ENCODE measurements at places on chromosomes 13 and 19.

GRCh38 chr13:46480131-46480530, 72.8 kb upstream of the LRCH1 start:
- DNase-seq, result no peak

DNA sequence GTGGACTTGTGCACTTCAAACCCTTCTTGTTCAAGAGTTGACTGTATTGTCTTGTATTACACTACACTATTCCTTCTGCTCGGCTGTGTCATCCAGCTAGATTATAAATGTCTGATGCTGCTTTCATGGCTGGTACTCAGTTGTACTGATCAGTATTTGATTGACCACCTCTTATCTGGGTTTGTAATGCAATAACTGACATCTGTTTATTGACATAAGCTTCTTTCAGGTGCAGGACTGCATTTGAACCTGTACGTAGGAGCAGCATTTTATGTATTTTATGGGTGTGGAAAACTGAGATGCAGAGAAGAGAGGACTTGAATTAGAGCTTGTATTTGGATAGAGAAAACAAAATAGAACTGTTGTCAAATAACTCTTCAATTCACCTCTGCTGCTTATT, 309.2 kb downstream of the FGF9 start:
- DNase-seq, result no peak

GRCh38 chr19:15498910-15499309, 9.4 kb upstream of the CYP4F22 start:
- DNase-seq, result no peak

DNA sequence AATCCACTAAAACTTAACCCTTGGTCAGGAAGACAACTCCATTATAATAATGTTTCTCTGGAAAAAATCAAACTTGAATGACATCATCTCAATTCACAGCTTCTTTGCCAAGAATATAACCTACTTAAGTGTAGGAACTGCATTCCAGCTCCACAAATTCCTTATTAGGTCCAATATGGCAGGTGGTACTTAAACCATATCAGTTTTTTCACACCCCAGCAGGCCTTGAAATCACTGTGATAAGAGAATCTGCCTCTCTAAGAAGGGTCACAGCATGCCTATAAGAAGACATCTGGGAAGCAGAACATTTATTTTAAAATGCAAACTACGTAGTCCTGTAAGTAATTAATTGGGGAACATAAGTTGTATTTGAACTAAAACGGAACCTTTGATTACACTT, 687.8 kb downstream of the DIAPH3 start:
- DNase-seq, result no peak

Data from stimulated activated CD8-positive, alpha-beta memory T cell treated with anti-CD3 and anti-CD28 coated beads, Interleukin-15, amount 100 ng/mL, for 48 hours (primary cell).